ENCODE measurements at places on chromosomes 1 and 21.

DNA sequence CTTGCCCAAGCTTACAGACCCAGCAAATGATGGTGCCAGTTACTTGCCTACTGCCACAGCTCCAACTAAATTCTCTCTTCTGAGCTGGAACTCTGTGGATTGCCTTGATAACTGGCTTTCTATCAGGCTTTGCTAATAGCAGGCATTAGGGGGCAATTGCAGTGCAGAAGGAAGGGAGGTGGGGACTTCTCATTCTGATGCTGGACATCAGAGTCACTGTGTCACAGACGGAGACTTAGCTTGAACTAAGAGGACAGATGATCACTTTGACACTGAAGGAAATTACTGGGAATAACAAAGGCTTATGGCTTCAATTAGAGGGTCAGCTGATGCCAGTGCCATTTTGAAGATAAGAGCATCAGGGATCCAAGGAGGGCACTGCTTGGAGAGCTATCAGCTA lies 114.5 kb downstream of the DDX20 start:
- no peak for DNase-seq

- peak; percentile 60 for DNase-seq
These were observed 14.1 kb downstream of the HENMT1 start for GRCh38 chr1:108646648-108647269.

GRCh38 chr1:243738020-243738419 lies 112.0 kb downstream of the AKT3 start:
- no peak for DNase-seq

GRCh38 chr1:232622981-232623380 lies 7.0 kb downstream of the SIPA1L2 start:
- DNase-seq: no peak

GRCh38 chr1:90155721-90156487 lies 161.0 kb downstream of the ZNF326 start:
- no peak for DNase-seq

DNA sequence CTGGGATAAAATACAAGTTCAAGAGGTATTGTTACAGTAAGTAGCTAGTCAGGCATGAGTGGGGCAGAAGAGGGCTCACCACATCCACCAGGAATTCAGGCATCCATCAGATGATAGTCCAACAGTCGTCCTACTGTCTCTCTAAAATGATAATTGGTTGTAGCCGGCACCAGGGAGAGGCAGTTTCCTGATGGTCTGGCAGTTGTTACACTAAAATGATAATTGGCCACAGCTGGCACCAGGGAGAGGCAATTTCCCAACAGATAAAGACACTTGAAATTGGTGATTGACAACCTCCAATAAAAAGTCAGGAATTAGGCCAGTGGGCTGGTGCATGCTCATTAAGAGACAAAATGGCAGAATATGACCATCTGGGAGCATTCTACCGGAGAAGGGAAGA lies 545.8 kb downstream of the AMY1C start:
- no peak for DNase-seq

DNA sequence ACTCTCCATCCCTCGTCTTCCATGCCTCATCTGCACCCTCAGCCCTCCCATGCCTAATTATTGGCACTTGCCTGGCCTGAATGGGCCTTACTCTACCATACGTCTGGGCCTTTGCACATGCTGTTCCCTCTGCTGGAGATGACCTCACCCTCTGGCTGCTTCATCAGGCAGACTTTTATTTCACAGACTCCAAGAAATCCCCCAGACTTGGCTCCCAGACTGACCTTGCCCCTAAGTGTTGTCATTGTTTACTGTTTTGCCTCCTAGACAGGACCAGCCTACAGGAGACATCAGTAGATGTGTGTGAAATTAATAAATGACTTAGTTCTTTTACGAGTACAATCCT lies 5.2 kb upstream of the AHDC1 start:
- DNase-seq: no peak

GRCh38 chr1:66270119-66270812 lies 263.7 kb upstream of the SGIP1 start:
- DNase-seq: no peak

GRCh38 chr1:64508629-64509028 lies 38.7 kb downstream of the CACHD1 start:
- DNase-seq: no peak

All from substantia nigra (tissue), 51 donors.